Bone marrow (tissue), 2 donors: ENCODE measurements at places on chromosomes 6 and 20.

DNA sequence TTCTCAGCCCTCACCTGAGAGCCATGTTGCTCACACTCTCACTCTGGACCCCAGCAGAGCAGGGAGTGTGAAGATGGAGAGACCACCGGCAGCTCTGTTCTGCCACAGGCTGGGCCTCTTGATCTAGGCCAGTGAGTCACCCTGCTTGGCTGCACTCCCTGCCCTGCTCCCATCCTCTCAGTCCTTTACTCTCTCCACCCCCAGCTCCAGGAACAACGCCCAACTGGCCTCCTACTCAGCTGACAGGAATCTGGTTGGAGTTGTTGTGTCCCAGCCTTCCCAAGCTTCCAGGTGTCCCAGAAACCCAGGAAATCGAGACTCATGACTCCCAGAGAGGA, at the start of gene PSORS1C1:
Gene PSORS1C1, plus strand, starts transcription at position 260 of the 338 bp plus-strand sequence. CDS start 14,833 bp downstream, outside the sequence.
- DNase-seq, result no peak

GRCh38 chr6:139146317-139146726, 11.4 kb downstream of the HECA start:
- no peak for DNase-seq

DNA sequence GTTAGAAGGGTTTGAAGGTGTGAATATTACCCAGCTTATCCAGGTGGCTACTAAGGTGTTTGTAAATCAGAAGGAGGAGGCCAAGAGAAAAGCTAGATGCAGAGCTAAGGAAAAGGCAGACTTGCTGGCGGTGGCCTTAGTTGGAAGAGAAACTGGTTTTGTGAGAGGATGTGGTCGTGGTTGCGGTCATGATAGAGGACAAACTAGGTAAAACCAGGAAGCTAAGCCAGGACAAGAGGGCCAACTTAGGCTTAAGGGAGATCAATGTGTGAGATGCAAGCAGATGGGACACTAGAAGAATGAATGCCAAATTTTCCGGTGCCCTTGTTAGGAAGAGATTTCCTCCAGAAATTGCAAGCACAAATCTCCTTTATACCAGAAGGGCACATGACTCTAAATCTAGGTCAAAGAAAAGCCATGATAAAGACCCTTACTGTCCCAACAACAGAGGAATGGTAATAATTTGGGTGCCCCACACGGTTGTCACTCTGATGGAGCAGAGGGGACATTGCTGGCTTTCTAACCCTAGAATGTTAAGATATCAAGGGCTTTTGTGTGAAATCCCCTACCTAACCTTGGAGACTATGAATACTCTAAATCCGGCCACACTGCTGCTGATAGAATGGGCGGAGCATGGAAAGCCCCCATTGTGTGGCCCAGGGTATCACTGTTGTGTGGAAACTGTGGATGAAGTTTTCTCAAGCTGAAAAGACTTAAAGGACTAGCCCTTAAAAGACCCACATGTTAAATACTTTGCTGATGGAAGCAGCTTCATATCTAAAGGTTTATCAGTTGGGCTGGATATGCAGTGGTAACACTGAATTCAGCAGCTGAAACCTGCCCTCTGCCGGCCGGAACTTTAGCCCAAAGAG, 7.8 kb downstream of the IL22RA2 start:
- DNase-seq, result no peak

DNA sequence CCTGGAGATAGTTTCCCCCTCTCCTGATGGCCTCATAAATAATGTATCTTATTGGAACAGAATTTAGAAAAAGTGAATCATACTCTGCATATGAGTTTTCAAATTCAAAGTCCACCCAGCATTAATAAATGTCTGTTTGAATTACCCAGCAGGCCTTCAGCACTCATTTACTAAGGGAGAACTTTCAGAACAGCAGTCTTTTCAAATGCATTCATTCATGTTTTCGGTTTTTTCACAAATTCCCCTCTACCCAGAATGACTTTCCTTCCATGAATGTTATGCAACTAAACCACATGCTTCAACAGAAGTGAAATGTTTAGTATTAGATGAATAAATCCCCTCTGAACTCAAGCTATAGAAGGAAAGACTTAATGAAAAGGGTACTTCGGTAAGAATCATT, 92.4 kb downstream of the RTN4IP1 start:
- no peak for DNase-seq

DNA sequence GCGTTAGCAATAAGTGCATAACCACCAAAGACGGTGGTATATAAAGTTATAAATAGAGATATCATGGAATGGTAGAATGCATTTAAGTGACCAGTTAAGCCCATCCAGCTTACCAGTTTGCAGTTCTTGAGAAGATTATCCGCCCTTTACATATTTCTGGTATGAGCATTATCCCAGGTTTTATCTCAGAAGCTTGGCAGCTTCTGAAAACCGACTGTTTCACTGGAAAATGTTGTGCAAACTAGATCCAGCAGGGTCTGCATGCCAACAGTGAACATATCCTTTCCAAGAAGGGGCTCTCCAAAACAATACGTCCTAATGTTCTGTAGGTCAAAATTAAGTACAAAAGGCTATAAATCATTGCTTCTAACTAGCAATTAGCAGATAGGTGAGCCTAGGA, 29.5 kb upstream of the SHLD1 start:
- no peak for DNase-seq

DNA sequence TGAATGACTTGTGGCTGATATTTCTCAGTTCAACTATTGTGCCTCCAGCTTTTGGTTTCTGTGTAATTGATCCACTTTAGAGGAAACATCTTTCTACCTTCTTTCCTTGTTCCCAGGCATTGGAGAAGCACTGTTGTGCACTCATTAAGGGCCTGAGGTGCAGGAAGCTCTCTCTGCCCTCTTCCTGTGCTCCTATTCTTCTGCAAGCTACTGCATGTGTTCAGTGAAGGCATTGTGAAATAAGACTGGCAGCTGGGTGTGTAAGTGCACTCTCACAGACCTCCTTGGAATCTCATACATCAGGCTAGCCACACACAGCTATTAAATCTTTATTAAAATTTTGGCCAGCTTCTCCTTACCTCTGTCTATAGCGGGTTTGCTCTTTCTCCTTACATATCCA, 177.8 kb downstream of the OGFRL1 start:
- DNase-seq, result no peak

DNA sequence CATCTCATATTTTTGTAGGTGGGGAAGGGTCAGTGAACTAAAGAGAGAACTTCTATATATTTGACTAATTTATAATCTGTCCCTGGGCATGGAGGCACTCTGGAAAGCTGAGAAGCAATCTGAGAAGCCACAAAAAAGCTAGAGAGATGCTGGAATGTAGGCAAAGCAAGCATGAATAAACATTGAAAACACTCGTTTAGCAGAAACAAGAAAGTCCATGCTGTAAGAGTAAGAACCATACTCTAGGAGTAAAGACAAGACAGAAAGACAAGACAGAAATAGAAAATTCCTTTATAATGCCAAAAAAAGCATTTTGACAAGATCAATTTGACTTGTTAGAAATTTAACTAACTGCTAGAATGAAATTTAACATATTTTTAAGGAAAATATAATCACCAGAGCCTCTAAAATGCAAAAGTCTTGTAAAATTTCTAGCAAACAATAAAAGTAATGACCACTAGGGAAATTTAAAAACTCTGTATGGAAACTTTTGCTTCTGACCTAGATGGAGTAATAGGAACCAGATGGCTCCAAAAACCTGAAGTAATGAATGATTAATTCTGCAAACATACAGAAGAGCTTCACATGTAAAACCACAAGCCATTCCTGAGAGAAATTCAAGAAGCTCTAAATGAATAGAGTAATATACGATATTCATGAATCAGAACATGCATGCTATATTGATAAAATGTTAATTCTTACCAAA, 625.7 kb upstream of the PTCHD4 start:
- DNase-seq, result no peak

DNA sequence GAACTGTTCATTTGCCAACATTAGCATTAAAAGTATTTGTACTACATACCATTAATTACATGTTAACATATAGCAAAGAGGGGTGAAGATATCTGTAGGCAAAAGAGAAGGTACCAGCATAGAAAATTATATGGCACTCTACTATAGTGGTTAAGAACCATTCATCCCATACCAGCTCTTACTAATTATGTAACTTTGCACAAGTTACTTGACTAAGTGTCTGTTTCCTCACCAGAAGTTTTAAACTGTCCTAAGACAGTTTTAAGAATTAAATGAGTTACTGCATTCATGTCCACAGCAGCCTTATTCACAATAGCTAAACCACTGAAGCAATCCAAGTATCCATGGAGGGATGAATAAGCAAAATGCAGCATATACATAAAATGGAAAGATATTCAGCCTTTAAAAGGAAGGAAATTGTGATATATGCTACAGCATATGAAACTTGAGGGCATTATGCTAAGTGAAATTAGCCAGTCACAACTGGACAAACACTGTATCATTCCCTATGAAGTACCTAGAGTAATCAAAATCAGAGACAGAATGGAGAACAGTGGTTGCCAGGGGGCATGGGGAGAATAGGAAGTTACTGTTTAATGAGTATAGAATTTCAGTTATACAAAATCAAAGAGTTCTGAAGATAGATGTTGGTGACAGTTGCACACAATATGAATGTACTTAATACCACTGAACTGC, 98.9 kb downstream of the RNGTT start:
- DNase-seq, result no peak

GRCh38 chr6:103505155-103505518, 1354.6 kb downstream of the HACE1 start:
- DNase-seq, result no peak

GRCh38 chr20:46539113-46539512, 11.3 kb downstream of the OCSTAMP start:
- DNase-seq, result no peak

DNA sequence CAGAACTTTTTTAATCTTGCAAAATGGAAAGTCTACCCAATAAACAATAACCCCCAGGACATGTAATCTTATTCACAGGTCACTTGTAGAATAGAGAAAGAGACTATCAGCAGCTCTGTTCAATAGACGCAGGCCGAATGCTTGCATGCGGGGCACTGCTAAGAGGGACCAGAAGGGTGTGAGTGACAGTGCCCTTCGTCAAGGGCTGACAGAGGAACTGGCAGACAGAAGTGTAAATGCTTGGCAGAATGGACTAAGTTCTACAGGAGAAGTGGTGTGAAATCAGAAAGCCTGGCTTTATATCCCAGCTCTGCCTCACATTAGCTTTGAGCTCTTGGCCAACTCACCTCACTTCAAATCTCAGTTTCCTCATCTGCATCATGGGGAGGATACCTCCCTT, 21.0 kb downstream of the DDO start:
- DNase-seq, result no peak

GRCh38 chr6:131135244-131136020, at the start of gene AKAP7:
Gene AKAP7, plus strand, starts transcription at chr6:131135467. Its CDS starts 297 bp downstream, at chr6:131135764.
- peak; percentile 54 for DNase-seq

DNA sequence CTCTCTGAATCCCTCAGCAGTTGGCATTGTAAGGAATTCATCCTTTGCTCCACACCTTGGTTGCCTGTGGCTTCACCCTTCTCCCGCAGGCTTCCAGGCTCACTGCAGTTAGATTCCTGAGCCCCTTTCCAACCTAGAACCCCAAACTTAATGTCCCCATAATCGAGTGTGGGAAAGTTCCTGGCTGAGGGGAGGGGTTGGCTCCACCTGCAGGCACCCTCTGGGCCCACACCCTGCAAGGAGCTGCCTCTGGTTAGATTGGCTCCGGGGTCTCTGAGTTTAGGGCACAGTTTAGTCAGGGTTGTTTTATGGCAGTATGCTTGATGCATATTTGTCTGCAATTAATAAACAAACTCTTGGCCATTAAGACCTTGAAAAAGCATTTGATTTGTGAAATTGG, 63.4 kb downstream of the MTHFD1L start:
- DNase-seq, result no peak
